Activated CD8-positive, alpha-beta memory T cell treated with anti-CD3 and anti-CD28 coated beads for 4 hours (primary cell): ENCODE measurements at places on chromosomes 1 and 21.

DNA sequence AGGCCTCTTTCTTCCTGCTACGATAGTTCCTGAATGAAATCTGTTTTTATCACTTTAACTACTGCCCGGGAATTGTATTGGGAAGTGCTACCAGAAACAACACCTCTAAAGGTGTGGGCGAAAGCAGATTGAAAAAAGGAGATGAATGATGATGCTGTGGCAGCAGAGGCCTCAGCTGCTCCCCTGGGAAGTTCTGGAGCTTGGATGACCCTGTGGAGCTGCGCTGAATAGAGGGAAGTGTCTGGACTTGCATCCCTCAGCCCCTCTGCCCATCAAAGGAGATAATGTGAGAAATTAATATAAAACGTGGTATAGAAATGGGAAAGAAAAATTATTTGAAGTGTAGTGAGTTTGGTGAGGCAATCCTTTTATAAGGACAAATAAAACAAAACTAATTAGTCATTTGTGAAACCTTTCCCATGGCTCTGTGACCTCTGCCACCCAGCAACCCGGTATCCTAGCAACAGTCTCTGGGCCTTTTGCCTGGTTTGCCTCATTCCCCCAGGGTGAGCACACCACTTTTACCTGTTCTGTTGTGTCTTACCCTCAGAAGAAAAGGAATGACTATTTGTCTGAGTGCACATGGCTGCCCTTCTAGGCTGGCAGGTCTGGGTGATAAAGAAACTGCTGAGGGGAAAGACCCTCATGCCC lies 21.3 kb downstream of the OVAAL start:
- DNase-seq = no peak

- no peak for DNase-seq
These were observed 11.3 kb downstream of the RPAP2 start for GRCh38 chr1:92310185-92310597.

- no peak for DNase-seq
These were observed 15.8 kb downstream of the SYNJ1 start for GRCh38 chr21:32712043-32712442.

- DNase-seq = no peak
These were observed 80.3 kb downstream of the RUNX3 start for GRCh38 chr1:24849672-24850295.

GRCh38 chr1:29591601-29592260 lies 355.4 kb downstream of the PTPRU start:
- no peak for DNase-seq

- no peak for DNase-seq
These were observed 70.0 kb upstream of the SLC45A1 start for GRCh38 chr1:8247811-8248436.

GRCh38 chr21:35026153-35026500 lies 23.0 kb downstream of the RUNX1 start:
- no peak for DNase-seq

- no peak for DNase-seq
These were observed 374.5 kb downstream of the PLA2G4A start for GRCh38 chr1:187203257-187203656.

DNA sequence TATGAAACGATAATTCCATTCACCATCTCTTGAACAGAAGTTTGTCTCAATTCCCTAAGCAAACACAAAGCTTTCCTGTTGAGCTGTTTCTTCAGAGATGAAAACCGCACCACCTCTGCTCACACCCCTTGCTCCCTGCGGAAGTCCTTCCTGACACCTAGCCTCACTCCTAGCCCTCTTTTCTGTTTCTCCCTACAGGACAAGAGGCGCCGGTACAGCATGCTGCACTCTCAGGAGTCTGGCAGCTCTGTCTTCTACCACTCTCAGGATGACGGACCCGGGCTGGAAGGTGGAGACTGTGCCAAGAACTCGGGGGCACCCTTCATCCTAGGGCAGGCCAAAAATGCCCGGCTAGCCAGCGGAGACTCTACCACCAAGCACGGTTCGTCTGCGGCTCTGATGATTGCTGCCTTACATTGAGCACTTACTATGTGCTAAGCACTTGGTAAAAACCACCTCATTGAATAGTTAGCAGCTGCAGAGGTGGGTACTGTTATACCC lies 45.5 kb downstream of the VWA5B1 start:
- DNase-seq = no peak

DNA sequence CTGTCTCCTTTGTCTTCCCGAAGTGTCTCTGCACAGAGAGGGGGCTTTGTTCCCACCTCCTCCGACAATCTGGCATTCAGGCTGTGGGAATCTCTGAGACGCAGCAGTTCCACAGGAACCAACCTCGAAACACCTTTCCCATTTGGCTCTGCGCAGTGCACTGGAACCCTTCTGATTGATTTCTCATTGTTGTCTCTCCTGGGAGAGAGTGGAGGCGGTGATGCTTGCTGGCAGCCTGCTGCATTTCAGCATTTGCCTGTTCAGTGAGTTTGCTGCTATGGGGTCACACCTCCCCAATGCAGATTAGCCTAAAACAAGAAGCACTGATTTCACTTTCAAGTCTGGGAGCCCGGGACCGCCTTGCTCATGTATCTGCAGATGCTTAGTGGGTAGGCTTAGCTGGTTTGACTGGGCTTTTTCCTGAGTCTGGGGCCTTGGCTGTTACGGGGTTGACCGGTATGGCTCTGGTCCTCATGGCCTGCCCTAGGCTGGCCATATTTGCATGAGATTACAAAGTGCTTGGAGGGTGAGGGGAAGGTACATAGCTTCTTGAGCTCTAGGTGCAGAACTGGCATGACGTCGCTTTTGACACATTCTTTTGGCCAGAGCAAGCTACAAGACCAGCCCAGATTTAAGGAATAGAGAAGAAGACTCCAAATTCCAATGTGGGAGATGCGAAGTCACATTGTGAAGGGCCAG lies 695.3 kb downstream of the PTPRU start:
- DNase-seq = no peak

- DNase-seq = no peak
These were observed 31.5 kb downstream of the ZBTB40 start for GRCh38 chr1:22483121-22483520.

GRCh38 chr1:62386351-62387121 lies 50.3 kb upstream of the USP1 start:
- no peak for DNase-seq

DNA sequence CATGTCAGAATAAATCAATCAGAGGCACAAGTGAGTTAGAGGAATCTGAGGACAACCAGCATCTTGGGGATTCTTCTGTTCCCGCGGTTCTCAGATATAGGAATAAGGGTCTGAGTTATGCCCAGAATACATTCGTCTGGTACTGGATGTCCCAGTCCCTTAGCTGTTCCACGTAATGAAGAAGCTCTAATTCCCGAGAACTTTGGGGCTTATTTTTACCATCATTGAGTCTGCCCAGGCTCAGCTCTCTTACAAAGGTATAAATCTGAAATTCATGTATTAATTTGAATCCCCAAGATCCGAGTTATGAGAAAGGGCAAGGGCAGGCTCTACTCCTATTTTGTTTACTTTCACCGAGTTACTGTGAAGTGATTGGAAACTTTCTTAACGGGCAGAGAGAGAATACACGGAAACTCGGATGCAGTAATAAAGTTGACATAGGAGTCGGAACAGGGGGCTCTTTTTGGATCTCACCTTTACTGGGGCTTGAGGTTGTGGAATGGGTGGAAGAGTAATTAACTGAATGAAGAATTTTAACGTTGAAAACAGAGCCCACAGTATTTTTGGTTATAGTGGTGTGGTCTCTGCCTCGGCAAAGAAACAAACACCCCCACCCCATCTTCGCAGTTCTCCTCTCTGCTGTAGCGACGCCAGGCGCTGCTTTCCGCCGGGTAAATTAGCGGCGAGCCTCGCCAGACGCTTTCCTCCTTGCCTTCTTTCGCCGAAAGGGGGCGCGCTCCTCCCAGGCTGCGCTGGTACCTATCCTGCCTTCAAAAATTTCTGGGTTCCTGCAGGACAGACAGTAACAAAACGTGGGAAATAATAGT lies 7.1 kb downstream of the PRRX1 start:
- no peak for DNase-seq

DNA sequence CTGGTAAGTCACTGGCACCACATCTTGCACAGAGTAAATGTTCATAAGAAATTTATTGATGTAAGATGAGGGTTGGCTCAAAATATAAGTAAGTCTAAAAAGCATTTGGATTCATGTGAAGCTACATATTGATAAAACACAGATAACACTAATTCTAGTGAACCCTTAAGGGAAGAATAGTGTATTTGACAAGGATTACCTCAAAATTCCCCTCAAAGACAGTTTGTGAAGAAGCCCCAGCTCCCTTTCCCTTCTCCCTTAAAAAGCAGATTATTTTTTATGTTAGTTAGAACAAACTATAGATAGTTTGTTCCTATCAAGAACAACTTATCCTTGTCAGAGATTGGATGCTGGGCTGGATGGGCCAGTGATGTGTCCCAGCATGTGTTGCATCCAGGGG lies 10.7 kb downstream of the FGGY start:
- no peak for DNase-seq

DNA sequence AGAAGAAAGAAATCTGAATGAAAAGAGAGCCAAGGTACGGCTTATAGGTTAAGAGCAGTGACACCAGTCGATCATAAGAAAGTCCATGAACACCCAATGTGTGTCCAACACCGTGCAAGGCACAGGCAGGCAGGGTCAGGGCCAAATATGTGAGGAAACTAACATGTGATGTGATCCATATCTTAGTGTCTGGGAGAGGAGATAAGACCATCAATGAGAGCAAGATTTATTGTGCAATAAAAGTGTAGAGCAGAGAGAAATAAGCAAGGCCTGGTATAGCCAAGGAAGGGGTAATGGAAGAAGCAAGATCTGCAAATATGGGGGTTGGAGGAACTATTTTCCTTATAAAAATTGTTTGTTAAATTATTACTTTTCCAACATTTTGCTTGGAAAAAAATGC lies 198.8 kb downstream of the CRB1 start:
- DNase-seq = no peak

- DNase-seq = no peak
These were observed 77.2 kb downstream of the ADARB1 start for GRCh38 chr21:45151445-45152160.

- DNase-seq = no peak
These were observed 27.1 kb downstream of the IPP start for GRCh38 chr1:45723248-45723930.

DNA sequence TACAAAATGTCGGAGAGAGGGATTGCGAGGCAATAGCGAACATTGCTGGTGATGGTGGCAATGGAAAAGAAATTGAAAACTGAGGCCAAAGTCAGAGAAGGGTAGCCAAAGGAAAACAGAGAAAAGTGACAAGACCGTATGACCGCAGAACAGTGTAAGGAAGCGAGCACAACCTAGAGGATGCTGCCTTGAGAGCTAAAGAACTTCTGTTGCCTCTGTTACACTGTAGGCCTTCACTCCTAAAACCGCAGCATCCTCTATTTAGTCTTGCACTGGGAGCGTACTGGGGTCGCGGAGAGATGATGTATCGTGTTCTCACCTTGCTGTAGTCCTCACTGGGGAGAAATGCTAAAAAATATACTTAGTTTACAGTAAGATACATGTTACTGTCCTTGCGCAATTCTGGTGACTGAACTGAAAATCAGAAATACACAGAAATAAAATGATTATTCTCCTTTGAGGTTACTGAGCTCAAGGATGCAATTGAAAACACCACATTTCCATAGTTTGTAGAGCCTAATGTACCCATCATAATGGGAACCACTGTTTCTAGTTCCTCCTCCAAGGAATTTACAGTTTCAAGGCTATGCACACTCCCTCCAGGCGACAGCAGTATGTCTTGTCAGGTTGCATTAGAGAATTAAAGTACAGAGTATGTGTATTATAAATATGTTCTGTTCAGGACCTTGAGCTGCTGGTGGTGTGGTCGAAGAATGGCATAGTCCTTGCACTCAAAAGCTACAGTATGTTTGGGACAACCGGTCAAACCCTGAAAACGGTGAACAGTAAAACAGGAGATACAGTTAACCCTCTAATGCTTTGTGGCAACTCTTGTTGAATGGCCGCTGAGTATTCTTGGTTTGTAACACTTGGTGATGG lies 1.3 kb downstream of the NEK7 start:
- no peak for DNase-seq

- DNase-seq = no peak
These were observed 683.0 kb downstream of the MATN1 start for GRCh38 chr1:30040081-30041019.

DNA sequence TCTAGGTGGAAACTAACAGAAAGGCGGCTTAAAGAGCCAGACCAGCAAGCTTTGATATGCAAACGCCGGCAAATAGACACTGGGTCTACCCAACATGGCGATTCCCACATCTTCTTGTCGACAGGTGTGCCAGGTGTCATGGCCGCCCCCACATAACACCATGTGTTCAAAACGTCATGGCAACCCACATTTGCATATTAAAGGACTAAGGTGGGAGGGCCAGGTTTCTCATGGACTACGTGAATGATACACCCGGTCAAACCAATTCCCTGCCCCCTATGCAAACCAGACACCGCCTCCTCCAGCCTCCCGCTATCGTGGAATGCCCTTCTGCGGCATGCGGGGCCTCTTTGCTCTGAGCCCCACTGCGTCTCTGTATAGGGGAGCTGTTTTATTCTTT lies 41.3 kb downstream of the ICOSLG start:
- no peak for DNase-seq

DNA sequence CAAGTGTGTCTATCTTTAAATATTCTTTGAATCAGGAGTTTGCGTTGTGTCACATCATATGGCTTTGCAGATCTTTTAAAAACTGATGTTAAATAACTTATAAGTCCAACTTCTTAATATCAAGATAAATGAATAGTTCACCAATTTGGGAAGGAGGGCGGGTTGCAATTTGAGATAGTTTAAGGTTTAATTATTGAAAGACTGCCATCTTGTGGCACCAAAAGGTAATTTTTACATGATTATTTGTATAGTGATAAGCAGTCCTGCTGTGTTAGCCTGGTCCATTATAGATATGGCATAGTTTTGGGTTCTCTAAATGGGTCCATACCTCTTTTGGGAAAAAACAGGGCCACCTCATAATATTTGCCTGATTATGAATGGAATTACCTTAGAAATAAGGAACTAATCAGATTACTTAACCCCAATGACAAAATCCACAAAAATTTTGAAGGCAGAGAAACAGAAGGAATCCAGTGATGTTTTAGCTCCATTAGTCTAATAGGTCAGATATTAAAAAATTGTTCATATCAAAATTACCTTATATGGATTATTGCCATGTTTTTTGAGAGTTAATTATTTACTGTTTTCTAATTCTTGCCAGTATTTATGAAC lies 64.3 kb downstream of the PRKAA2 start:
- DNase-seq = no peak

GRCh38 chr21:42539342-42539741 lies 25.7 kb downstream of the SLC37A1 start:
- DNase-seq = no peak
